ENCODE measurements at places on chromosomes 1 and 21.

GRCh38 chr1:12616709-12617373 is 1.2 kb downstream of the DHRS3 start:
- peak; percentile 27 for DNase-seq

- DNase-seq, result no peak
Observed at GRCh38 chr1:28466226-28466778, 39.5 kb upstream of the RCC1 start.

DNA sequence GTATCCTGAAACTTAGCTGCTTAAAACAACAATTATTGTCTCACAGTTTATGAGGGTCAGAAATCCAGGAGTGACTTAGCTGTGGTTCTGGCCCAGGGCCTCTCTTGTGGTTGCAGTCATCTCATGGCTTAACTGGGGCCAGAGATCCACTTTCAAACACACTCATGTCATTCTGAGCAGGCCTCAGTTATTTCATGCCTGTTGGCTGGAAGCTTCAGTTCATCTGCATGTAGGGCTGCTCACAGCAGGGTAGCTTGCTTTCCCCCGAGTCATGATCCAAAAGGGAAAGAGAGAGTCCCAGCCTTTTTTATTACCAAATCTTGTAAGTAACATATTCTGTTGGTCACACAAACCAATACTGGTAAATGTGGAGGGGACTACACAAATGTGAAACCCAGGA is 96.6 kb upstream of the B3GALT2 start:
- no peak for DNase-seq

DNA sequence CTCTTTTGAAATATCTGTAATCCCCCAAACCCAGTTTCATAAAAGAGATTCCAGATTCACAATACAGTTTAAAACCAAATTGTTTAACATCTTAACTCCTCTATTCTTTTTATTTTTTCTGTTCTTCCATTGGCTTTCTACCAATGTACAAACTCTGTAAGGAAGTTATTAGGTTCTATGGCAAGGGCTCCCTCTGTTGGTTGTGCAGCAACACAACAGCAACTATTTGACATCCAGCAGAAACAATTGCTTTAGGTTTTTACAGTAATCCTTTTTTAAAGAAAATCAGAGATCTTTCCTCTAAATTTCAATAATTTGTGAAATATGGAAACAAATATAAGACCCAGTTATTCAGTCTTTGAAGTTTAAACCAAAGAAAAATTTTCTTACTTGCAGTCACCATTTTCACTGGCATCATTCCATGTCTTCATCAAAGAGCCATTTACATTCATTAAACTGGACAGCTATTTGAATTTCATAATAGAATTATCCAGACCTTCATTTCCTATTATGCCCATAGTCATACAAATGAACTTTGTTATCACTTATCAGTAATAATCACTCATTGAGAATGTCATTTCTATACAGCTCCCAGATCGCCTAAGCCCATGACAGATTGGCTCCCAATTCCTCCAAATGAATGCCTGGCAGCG is 46.5 kb upstream of the RNF11 start:
- DNase-seq, result no peak

- no peak for DNase-seq
Observed at GRCh38 chr21:29953072-29953471, 13.3 kb upstream of the GRIK1 start.

DNA sequence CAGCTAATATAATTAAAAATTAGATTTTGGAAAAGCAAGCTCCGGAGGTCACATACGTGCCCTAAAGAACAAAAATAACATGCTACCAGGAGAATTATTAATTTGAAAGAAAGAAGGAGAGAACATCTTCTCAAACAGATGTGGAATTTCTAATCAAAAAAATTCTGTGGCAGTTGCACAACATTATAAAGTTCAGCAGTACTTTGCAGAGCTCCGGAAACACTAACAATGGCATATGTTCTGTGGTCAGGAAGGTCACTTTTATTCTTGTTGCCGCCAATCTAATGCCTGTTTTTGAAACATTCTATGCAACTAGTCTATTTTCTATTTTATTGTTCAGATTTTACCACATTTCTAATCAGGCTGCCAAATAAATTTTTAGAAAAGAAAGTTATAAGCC is 186.8 kb downstream of the SMYD3 start:
- no peak for DNase-seq

GRCh38 chr1:55631509-55631908 is 416.3 kb upstream of the USP24 start:
- no peak for DNase-seq

DNA sequence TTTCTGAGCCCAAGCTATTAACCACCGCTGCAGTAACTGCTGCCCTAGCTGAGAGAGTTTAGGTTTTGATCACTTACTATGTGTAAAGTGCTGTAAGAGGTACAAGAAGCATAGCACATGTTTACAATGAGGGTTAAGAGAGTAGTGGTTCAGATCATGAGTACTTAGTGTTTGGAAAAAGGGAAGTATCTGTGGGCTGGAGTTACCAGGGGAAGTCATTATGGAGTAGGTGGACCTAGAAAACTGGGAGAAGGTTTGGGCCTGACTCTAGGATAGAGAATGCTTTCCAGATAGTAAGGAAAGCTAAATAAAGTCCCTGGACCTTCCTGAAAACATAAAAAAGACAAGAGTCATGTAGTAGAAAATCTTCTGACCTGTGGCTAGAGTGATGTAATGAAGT is 149.6 kb upstream of the PLXNA2 start:
- DNase-seq, result no peak

DNA sequence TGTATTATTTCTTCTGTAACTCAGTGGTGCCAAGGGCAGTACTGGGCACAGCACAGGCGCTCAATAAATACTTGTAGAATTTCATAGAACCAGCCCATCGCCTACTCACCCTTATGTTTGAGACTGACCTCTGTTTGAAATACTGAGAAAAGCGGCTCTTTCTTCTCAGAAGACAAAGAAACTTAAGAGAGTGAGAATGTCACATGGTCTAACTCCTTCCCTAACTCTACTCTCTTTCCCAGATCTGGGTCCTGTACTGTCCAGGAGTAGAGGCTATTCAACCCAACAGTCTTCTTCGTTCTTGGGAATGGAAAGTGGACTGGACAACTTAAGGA is 4.2 kb downstream of the IGSF8 start:
- no peak for DNase-seq

DNA sequence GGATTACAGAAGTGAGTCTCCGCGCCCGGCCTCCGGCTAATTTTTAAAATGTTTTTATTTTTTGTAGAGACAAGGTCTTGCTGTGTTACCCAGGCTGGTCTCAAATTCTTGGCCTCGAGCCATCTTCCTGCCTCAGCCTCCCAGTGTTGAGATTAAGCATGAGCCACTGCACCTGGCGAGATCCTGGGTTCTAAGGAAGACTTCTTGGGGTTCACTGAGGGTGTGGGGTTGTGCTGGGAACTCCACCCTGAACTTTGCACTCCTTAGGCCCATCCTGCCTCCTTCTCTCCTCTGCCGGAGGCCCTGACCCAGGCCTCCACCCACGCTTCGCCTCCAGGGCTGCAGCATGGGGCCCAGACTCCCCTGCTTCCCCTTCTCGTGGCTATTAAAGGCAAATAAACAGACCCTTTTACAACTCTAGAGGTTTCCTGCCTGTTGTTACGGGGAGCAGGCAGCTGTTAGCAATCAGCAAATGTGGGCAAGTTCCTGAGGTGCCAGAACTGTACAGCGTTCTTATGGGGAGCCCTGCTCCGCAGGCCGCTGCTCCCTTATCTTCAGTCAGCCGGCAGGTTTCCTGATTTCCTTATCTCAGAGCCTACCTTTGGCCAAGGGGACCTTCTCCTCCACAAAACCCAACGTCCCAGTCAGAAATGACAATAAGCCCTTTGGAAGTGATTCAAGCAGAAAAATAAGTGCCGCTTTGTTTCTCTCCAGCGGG is 41.0 kb upstream of the LIN9 start:
- no peak for DNase-seq

DNA sequence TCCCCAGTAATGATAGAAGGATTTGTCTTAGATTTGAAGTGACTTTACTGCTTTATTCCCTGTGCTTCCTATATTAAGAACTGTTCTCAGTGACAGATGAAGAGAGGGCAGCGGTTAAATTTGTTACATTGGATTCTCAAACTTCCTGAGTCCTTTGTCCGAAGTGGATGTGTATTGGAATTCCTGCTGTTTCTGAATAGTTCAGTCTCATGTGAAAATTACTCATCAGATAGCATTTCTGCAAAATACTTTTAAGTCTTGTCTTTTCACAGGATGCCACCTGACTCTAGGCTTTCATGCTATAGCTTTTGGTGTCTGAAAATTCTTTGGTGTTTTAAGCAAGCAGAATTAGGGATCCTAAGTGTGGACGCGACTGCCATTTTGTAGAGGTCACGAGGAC is 83.6 kb downstream of the PRDM2 start:
- no peak for DNase-seq

GRCh38 chr1:84632673-84633434 is 57.4 kb downstream of the SSX2IP start:
- DNase-seq, result no peak

DNA sequence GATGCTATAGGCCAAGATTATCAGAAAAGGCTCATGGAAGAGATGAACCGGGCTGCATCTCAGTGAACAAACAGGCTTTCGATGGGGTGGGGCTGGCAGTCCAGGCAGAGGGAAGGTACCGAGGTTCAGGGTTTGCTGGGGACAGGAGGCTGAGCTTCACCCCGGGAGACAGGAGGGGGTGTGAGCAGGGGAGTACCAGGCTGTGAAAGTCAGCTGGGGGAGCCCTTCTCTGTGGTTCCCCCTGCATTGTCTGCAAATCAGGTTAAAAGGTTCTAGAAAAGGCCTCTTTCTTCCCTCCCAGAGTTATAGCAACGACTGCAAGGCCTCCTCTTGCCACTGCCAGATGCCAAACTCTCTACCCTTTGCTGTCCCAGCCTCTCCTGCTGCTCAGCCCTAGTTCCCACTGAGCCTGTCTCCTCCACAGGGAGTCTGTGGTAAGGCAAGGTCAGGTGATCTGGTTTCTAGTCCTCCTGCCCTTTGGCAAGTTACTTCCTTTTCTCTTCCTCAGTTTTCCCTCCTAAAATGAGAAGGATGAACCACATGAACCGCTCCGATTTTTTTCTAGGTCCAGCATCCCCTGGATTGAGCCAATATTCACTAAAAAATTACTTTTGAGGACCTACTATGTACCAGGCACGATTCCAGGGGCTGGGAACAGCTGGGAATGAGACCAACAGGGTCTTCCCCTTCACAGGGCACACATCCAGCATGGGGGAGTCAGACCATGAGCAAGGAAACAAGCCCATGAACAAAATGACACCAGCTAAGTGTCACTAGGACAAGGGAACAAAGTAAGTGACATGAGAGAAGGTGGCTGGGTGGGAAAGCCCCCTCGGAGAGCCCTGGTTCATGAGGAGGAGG is 7.2 kb downstream of the LAD1 start:
- DNase-seq, result no peak

GRCh38 chr1:81155131-81155530 is 645.6 kb upstream of the ADGRL2 start:
- DNase-seq, result no peak

- no peak for DNase-seq
Observed at GRCh38 chr1:208885060-208885459, 640.9 kb upstream of the PLXNA2 start.

GRCh38 chr1:24189528-24189927 is 2.4 kb upstream of the IFNLR1 start:
- DNase-seq, result no peak

DNA sequence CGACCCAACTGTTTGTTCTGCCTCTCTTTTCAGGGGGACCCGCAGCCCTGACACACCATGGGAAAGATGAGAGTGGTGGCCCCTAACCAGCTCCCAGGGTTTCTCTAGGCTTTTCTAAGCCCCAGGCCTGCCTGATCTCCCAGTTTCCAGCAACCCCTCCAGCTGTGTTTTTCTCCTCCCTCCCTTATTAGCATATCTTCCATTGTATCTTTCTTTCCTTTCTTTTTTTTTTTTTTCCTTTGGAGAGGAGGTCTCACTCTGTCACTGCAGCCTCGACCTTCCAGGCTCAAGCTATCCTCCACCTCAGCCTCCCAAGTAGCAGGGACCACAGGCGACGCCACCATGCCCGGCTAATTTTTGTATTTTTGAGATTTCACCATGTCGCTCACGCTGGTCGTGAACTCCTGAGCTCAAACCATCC is 1.8 kb upstream of the CERS2 start:
- no peak for DNase-seq

All from activated CD8-positive, alpha-beta memory T cell treated with anti-CD3 and anti-CD28 coated beads for 48 hours (primary cell).